ENCODE measurements at places on chromosomes 3 and 15. TPM values are rescaled to one million over a fixed set of nuclear protein-coding genes. Genes with fewer than 3 reads are reported as not detected.

The LTF gene
- total RNA-seq = 0.14 TPM

The CHDH gene
- total RNA-seq = under 0.01 TPM

The FAM107A gene
- total RNA-seq = under 0.01 TPM

The MOBP gene
- not detected for total RNA-seq

The ABHD17C gene
- total RNA-seq = 12.1 TPM

The WWTR1 gene
- total RNA-seq = 21.8 TPM

The KLHL40 gene
- not detected for total RNA-seq

The LHFPL4 gene
- 0.09 TPM for total RNA-seq
